Osteoblast (primary cell): ENCODE measurements at places on chromosomes 16 and 17. TPM values are rescaled to one million over a fixed set of nuclear protein-coding genes. Genes with fewer than 3 reads are reported as not detected.

The PRR29 gene
- total RNA-seq: 0.36 and 0.88 TPM in 2 replicates

The CDK5R1 gene
- 0.59 and 0.72 TPM in 2 replicates for total RNA-seq

The GPR179 gene
- not detected in 2 replicates for total RNA-seq

The EXOC3L1 gene
- not detected in 2 replicates for total RNA-seq

The DPEP1 gene
- total RNA-seq: 0.29 and 0.36 TPM in 2 replicates

The ANKRD40CL gene
- 0.36 TPM in 1 of 2 replicates, not detected in the other for total RNA-seq

The CTRB2 gene
- not detected in 2 replicates for total RNA-seq

The FN3K gene
- 2.9 and 4.4 TPM in 2 replicates for total RNA-seq

The IRX6 gene
- 1.2 and 1.4 TPM in 2 replicates for total RNA-seq

The WNT3 gene
- 0.88 and 1.1 TPM in 2 replicates for total RNA-seq

The ODF4 gene
- total RNA-seq: not detected in 2 replicates

The ICAM2 gene
- 6.5 and 8.5 TPM in 2 replicates for total RNA-seq

The KRT33B gene
- 0.29 and 1.1 TPM in 2 replicates for total RNA-seq

The ENO3 gene
- 2.9 TPM in 2 replicates for total RNA-seq

The DHRS7B gene
- 15.2 and 19.4 TPM in 2 replicates for total RNA-seq

The CNTNAP4 gene
- total RNA-seq: under 0.01 TPM in 2 replicates

The NAA60 gene
- total RNA-seq: 19.7 and 27.5 TPM in 2 replicates

The DHRS7C gene
- not detected in 2 replicates for total RNA-seq

GRCh38 chr16:9095656-9096397, 4.4 kb downstream of the HAPSTR1 start:
- no peak overlapping the region for H3K4me3 ChIP-seq
- no peak for DNase-seq
- H3K4me1 ChIP-seq: peaks cover 64% of the 10 kb centered on the region
- peak overlapping the region; percentile 46 for H3K27ac ChIP-seq

- H3K4me3 ChIP-seq: no peak overlapping the region
- no peak for DNase-seq
- H3K27ac ChIP-seq: no peak overlapping the region
- no peaks in the 10 kb centered on the region for H3K27me3 ChIP-seq
- peaks cover 27% of the 10 kb centered on the region for H3K4me1 ChIP-seq
Observed at GRCh38 chr17:67831268-67831667, 6.0 kb downstream of the BPTF start.

DNA sequence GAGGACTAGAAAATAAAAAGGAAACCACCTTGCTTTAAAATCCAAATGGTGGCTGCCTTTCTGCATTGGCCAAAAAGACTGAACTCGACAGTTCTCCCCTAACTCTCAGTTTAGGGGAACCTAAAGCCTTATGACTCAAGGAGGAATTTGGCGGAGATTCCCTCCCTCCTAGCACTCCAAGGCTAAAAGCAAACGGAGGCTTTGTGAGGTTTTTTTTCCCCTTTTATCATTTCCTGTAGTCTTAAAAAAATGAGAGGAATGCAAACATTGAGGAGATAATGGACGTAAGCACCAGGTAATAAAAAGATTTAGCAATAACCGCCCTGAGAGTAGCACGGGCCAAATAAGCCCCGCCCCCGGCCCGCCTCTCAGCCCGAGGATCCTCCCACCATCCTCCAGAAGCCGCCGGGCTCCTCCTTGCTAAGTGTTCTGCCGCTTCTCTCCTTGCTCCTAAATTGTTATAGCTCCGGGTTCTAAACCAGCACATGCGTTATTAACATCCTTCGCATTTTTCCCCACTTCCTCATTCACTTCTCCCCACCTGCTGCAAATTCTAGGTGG, 5.8 kb upstream of the KIFC3 start:
- peak overlapping the region; percentile 25 for H3K4me3 ChIP-seq
- peak; percentile 96 for DNase-seq
- H3K36me3 ChIP-seq: no peaks in the 10 kb centered on the region
- H3K27ac ChIP-seq: peak overlapping the region; percentile 29
- H3K27me3 ChIP-seq: no peaks in the 10 kb centered on the region

GRCh38 chr16:1316033-1316405, 6.6 kb downstream of the UBE2I start:
- H3K4me3 ChIP-seq: no peak overlapping the region
- DNase-seq: peak; percentile 79
- peaks cover 66% of the 10 kb centered on the region for H3K36me3 ChIP-seq
- no peaks in the 10 kb centered on the region for H3K27me3 ChIP-seq
- peaks cover 17% of the 10 kb centered on the region for H3K4me1 ChIP-seq

- no peaks in the 10 kb centered on the region for H3K27me3 ChIP-seq
- no peak for DNase-seq
- H3K4me1 ChIP-seq: peaks cover under 1% of the 10 kb centered on the region
Observed at GRCh38 chr17:16155536-16155935, 59.8 kb downstream of the NCOR1 start.

DNA sequence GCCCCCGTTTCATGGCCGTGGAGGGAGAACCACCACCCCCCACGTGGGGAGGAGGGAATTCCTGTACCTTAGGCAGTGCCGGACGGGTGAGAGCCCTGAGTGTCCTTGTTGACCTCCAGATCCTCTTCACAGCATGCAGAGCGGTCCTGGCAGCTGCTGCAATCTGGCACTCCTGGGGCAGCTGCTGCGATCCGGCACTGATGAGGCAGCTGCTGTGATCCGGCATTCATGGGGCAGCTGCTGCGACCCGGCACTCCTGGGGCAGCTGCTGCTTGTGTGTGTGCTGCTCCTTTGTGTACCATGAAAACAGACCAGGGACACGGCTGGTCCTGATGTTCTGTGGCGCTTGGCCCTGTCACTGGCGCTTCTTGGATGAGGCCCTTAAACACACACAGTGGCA, 12.8 kb downstream of the ZNF778 start:
- H3K4me3 ChIP-seq: no peak overlapping the region
- no peak overlapping the region for H3K27ac ChIP-seq
- H3K36me3 ChIP-seq: peaks cover 87% of the 10 kb centered on the region
- no peak for DNase-seq
- no peaks in the 10 kb centered on the region for H3K4me1 ChIP-seq

GRCh38 chr16:11456741-11457140, 111.5 kb downstream of the RMI2 start:
- H3K27ac ChIP-seq: no peak overlapping the region
- no peak overlapping the region for H3K4me3 ChIP-seq
- peaks cover 11% of the 10 kb centered on the region for H3K27me3 ChIP-seq
- H3K36me3 ChIP-seq: no peaks in the 10 kb centered on the region
- H3K4me1 ChIP-seq: no peaks in the 10 kb centered on the region
- no peak for DNase-seq

GRCh38 chr16:11980136-11980844, 3.8 kb downstream of the SNX29 start:
- no peak overlapping the region for H3K27ac ChIP-seq
- no peak for DNase-seq
- no peaks in the 10 kb centered on the region for H3K36me3 ChIP-seq
- H3K27me3 ChIP-seq: no peaks in the 10 kb centered on the region
- H3K4me1 ChIP-seq: peaks cover 13% of the 10 kb centered on the region

GRCh38 chr16:86640265-86640843, 62.0 kb downstream of the FOXL1 start:
- H3K27ac ChIP-seq: no peak overlapping the region
- H3K27me3 ChIP-seq: no peaks in the 10 kb centered on the region

DNA sequence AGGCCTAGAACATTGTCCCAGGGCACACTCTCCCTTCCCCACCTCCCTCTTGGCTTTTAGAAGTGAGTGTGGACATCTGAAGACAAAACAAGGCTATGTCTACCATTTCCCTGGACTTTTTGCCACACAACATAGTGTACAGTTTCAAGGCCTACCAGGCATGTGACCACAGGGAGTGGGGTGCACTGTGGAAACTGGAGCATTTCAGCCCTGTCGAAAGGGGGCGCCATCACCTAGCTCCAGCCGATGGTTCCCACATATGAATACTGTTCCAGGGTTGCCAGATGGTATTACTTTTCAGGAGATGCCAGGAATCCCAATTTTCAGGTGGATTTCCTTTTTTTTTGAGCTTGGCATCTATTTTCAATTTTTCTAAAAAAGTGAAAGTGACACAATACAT, 140.7 kb downstream of the KATNIP start:
- no peak overlapping the region for H3K27ac ChIP-seq
- H3K27me3 ChIP-seq: no peaks in the 10 kb centered on the region
- no peaks in the 10 kb centered on the region for H3K4me1 ChIP-seq
- no peaks in the 10 kb centered on the region for H3K36me3 ChIP-seq
- DNase-seq: no peak

DNA sequence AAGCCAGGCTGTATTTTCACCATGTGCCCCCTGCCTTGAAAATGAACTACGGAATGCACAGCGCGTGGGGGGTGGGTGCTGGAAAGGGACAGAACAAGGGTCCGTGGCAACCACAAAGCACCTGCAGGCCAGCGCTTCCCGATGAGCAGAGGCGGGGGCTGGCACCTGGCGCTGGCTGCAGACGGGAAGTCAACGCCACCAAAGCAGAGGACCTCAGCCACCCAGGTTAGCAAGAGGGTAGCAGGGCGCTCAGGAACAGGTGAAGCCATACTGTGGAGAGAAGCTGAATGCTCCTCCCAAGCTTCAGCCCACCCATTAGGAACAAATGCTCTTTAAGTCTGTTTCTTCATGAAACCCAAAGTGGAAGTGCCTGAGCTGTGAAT, 64.7 kb downstream of the KLHDC4 start:
- peaks cover 9% of the 10 kb centered on the region for H3K36me3 ChIP-seq
- no peaks in the 10 kb centered on the region for H3K27me3 ChIP-seq
- H3K4me1 ChIP-seq: no peaks in the 10 kb centered on the region
- DNase-seq: peak; percentile 81

- no peak overlapping the region for H3K27ac ChIP-seq
- H3K27me3 ChIP-seq: no peaks in the 10 kb centered on the region
- H3K4me3 ChIP-seq: no peak overlapping the region
- no peaks in the 10 kb centered on the region for H3K4me1 ChIP-seq
Observed at GRCh38 chr17:41943492-41943891, 13.1 kb downstream of the ODAD4 start.

DNA sequence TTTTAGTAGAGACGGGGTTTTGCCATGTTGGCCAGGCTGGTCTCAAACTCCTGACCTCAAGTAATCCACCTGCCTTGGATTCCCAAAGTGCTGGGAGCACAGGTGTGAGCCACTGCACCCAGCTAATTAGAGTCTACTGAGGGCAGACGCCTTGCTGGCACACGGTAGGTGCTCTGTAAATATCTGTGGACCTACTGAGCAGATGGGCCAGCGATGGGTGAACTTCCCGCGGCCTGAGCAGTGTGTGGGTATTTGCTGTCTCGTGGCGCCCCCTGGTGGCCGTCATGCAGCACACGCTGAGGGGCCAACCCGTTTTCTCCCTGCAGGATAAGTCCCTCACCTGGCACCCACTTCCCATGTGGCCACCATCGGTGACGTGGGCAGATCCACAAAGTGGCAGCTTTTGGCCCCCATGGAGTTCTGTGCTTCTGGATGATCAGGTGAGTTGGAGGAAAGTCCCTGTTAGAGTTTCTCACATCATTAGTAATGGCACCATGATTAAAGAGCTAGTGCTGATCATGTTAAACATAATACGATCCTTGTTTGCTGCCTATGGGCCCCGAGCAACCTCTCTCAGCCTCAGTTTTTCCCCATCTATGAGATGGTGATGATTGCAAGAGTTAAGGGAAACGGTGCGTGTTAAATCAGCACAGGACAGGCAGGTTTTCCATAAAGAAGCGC, 40.7 kb downstream of the ZDHHC7 start:
- peak; percentile 97 for DNase-seq
- H3K36me3 ChIP-seq: peaks cover 17% of the 10 kb centered on the region
- no peaks in the 10 kb centered on the region for H3K27me3 ChIP-seq
- H3K4me3 ChIP-seq: no peak overlapping the region
- no peak overlapping the region for H3K27ac ChIP-seq
- H3K4me1 ChIP-seq: peaks cover 13% of the 10 kb centered on the region

GRCh38 chr16:72112906-72113615, 19.4 kb downstream of the DHX38 start:
- H3K27me3 ChIP-seq: no peaks in the 10 kb centered on the region
- peak; percentile 64 for DNase-seq
- H3K27ac ChIP-seq: no peak overlapping the region
- H3K4me3 ChIP-seq: no peak overlapping the region
- peaks cover 44% of the 10 kb centered on the region for H3K36me3 ChIP-seq

- no peaks in the 10 kb centered on the region for H3K4me1 ChIP-seq
- H3K27ac ChIP-seq: no peak overlapping the region
- DNase-seq: no peak
Observed at GRCh38 chr17:5883775-5884665, 186.2 kb upstream of the WSCD1 start.

GRCh38 chr16:4580250-4580649, 24.1 kb downstream of the C16orf96 start:
- H3K27me3 ChIP-seq: no peaks in the 10 kb centered on the region
- no peaks in the 10 kb centered on the region for H3K4me1 ChIP-seq
- no peaks in the 10 kb centered on the region for H3K36me3 ChIP-seq
- DNase-seq: peak; percentile 71

GRCh38 chr17:64022611-64023063, 2.2 kb upstream of the ICAM2 start:
- H3K27ac ChIP-seq: no peak overlapping the region
- no peaks in the 10 kb centered on the region for H3K27me3 ChIP-seq
- peaks cover 12% of the 10 kb centered on the region for H3K4me1 ChIP-seq
- no peak overlapping the region for H3K4me3 ChIP-seq

DNA sequence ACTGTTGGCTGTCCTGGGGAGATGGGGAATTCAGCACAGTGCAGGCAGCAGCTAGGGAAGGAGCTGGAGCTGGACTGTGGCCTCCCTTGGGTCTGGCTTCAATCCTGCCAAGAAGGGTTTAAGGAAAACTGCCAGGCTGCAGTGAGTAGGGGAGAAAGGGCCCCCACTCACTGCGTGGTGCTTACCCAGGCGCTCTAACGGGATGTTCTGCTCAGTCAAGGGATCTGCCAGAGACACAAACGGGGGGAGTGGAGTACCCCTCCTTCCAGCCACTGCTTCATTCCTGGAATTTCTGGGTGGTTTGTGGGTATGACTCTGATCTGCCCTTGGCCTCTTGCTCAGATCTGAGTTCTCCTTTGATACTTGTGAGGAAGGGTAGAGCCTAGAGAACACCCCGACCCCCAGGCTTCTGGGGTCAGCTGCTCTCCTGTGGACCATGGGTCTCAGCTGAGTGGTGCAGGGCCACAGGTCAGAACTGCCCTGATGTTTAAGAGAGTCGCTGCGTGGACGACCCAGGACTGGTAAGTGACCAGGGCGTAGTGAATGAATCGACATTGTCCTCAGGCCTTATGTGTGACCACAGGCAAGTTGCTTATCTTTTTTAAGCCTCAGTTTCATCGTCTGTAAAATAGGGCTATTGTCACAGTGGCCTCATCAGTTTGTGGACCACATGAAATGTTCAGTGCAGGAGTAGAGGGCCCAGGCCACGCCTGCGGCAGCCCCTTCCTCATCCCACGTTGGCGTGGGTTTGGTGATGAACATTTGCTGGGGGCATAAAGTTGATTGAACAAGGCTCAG, 9.6 kb downstream of the CRISPLD2 start:
- peak overlapping the region; percentile 85 for H3K27ac ChIP-seq
- H3K27me3 ChIP-seq: no peaks in the 10 kb centered on the region
- H3K4me3 ChIP-seq: no peak overlapping the region
- DNase-seq: peak; percentile 93
- H3K36me3 ChIP-seq: no peaks in the 10 kb centered on the region

- peak overlapping the region; percentile 91 for H3K27ac ChIP-seq
- no peaks in the 10 kb centered on the region for H3K27me3 ChIP-seq
- H3K4me1 ChIP-seq: peaks cover 34% of the 10 kb centered on the region
- DNase-seq: peak; percentile 68
- H3K36me3 ChIP-seq: peaks cover 23% of the 10 kb centered on the region
Observed at GRCh38 chr17:42459256-42459800, 650 bp downstream of the ATP6V0A1 start.

GRCh38 chr16:90055371-90055770, 21.8 kb downstream of the PRDM7 start:
- H3K4me1 ChIP-seq: peaks cover 12% of the 10 kb centered on the region
- H3K4me3 ChIP-seq: no peak overlapping the region
- no peak overlapping the region for H3K27ac ChIP-seq

GRCh38 chr17:1315891-1316403, 36.5 kb downstream of the TRARG1 start:
- no peaks in the 10 kb centered on the region for H3K36me3 ChIP-seq
- no peak overlapping the region for H3K27ac ChIP-seq
- no peak overlapping the region for H3K4me3 ChIP-seq
- peak; percentile 80 for DNase-seq
